MG63 (cell line): ENCODE measurements at places on chromosomes 1 and 21.

DNA sequence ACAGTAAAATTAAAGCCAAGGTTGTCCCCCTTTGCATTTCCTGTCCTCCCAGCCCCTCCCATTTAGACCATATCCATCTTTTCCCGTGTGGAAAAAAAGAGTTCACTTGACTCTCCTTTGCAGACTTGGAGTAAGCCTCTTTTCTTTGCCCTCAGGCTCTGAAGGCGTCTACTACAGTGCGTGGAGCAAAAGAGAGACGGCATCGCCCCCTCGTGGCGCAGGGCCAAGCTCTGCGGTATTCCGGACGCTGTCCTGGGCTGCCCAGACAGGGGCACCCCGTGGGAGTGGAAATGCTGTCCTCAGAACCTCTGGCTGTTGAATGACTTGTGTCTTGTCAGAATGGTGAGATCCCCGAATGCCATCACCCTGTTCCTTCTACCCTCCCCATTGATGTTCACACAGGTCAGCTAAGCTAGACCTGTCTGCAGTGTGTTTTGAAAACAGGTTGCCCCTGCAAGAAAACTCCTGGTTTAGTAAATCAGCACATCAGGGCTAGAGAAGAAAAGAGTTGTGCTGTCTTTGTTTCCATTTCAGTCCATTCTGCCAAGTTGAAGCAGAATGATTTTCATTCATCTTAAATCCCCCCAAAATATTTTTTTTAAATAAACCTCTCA is 12.3 kb upstream of the GJA8 start:
- peak; percentile 53 for DNase-seq

DNA sequence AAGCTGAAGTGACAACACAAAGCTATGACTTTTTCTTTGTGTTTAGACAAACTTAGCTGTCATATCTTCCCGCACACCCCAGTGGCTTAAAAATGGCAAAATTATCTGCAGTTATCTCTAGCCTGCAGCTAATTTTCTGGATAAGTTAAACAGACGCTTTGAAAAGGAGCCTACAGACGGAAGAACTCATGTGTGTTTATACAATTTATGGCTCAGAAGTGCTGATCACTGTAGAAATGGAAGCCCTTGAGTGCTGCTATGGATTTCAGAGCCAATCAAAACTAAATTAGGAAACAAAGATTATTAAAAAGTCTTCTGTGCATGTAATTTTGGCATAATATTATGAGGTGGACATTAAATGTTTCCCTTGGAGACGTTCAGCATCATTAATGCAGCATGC is 11.6 kb downstream of the NTNG1 start:
- DNase-seq: no peak

- DNase-seq: no peak
Measured at GRCh38 chr1:16162163-16162822, 6.4 kb upstream of the EPHA2 start.

DNA sequence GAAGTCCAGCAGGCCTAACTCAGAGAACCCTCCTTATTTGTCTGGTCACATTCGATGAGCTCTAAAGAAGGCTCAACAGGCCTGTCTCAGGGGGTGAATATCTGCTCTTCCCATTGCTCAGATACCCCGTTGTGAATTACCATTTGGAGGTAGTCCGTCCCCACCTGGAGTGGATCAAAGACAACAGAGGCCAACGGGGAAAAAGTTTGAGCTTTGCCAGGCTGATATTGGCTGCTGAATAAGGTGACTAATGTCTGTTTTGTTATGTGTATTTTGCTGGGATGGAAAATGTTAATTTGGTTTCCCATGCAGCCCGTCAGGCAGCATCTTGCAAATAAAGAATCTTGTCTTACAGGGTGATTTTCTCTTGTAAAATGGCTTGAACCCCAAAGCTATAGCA is 69.2 kb upstream of the EPS8L3 start:
- DNase-seq: no peak

GRCh38 chr21:45227735-45228134 is 60.0 kb downstream of the POFUT2 start:
- no peak for DNase-seq

- DNase-seq: no peak
Measured at GRCh38 chr1:91948501-91949355, 473 bp upstream of the BRDT start.

- no peak for DNase-seq
Measured at GRCh38 chr1:190616235-190616634, 138.6 kb upstream of the BRINP3 start.

DNA sequence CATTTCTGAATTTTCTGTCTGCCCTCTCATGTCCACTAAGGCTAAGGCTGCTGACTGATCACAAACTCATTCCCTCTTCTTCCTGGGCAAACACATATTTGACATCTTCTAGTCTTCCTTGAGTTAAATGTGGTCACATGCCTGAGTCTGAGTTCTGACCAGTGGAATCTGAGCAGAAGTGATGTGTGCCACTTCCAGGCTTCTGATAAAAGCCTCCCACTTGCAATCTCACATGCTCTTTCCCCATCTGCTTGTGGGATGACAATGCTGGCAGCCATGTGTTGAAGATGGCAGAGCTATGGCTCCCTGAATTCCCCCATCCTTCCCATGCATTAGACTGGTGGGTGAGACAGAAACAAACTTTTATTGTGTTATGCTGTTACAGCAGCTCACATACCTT is 149.9 kb upstream of the ZNF648 start:
- no peak for DNase-seq

DNA sequence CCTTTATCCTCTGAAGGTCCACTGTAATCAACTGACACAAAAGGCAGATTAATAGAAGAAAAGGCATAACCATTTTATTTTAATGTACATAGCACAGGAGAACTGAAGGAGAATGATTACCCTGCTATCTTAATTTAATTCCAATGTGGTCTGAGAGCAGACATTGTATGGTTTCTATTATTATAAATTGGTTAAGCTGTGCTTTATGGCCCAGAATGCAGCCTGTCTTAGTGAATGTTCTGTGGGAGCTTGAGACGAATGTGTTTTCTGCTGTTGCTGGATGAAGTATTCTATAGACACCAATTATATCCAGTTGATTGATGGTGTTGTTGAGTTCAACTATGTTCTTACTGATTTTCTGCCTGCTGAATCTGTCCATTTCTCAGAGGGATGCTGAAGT is 25.0 kb upstream of the SLC2A1 start:
- no peak for DNase-seq

- peak; percentile 43 for DNase-seq
Measured at GRCh38 chr1:110084227-110085078, 14.0 kb upstream of the ALX3 start.

GRCh38 chr1:7478142-7478790 is 292.8 kb upstream of the VAMP3 start:
- no peak for DNase-seq

DNA sequence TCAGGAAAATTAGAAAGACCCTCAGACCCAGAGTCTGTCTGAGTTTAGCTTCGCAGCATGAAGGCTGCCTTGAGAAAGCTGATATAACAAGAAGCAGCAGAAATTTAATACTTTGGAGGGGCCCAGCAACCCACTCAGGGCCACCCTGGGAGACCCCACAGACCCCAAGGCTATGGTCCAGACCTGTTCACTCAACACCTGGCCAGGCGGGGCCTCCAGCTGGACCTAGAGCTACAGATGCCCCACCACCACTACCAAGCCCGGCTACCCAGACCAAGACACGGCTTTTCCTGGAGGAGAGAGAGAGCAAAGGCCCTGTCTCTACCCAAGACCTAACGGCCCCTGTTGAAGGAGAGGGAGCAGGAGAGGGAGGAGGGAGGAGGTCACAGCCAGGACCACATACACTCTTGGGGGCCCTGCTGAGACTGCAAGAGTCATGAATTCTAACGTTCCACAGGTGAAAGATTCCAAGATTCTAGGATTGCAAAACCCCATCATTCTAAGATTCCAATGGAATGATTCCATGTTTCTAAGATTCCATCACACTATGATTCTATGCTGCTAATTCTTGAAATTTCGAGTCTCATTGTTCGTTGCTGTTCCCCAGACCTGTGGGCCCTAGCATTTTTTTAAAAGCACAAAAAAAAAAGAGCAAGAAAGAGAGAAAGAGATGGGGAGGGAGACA is 53.2 kb downstream of the LACTBL1 start:
- DNase-seq: no peak

GRCh38 chr1:41098730-41099460 is 77.4 kb upstream of the SLFNL1 start:
- DNase-seq: no peak

- no peak for DNase-seq
Measured at GRCh38 chr1:219090607-219091006, 83.1 kb upstream of the LYPLAL1 start.

- DNase-seq: no peak
Measured at GRCh38 chr1:154635171-154635570, 27.2 kb upstream of the ADAR start.

GRCh38 chr1:214496126-214496525 is 55.3 kb downstream of the PTPN14 start:
- DNase-seq: peak; percentile 37

GRCh38 chr1:44698138-44698537 is 23.6 kb downstream of the ARMH1 start:
- no peak for DNase-seq

DNA sequence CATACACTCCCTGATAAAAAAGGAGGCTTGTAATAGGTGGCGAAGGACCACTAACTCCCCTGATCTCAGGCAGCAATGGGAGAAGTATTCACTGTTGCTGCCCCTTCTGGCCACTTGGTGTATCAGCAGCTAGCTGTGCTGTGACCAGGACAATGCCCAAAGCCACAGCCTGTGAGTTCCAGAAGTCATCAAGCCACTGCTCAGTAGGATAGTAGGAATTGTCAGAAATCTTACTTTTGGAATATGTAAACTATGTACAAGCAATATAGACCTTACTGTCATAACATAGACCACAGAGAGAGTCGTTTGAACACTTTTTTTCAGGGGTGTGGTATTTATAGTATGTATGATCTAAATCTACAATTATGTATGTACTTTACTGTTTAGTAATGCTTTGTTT is 248.3 kb upstream of the CAMK1G start:
- DNase-seq: no peak

DNA sequence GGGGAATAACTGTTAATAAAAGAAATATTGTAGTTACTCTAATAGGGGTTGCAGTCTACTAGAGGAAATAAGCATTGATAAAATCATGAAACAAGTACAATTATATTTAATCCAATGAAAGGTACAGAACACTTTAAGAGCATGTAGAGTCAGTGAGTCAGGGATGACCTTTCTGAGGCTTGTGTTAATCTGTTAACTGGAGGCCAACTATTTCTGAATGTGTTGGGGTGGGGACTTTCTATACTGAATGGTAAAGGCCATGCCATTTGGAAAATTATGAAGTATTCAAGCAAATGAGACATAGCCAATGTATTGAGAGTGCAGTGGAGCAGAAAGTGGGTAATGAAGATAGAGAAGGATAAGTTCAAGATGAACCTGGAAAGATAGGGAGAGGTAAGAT is 646.2 kb downstream of the ADGRL2 start:
- DNase-seq: no peak

- DNase-seq: peak; percentile 84
Measured at GRCh38 chr1:40948741-40949443, 30.6 kb upstream of the CTPS1 start.

DNA sequence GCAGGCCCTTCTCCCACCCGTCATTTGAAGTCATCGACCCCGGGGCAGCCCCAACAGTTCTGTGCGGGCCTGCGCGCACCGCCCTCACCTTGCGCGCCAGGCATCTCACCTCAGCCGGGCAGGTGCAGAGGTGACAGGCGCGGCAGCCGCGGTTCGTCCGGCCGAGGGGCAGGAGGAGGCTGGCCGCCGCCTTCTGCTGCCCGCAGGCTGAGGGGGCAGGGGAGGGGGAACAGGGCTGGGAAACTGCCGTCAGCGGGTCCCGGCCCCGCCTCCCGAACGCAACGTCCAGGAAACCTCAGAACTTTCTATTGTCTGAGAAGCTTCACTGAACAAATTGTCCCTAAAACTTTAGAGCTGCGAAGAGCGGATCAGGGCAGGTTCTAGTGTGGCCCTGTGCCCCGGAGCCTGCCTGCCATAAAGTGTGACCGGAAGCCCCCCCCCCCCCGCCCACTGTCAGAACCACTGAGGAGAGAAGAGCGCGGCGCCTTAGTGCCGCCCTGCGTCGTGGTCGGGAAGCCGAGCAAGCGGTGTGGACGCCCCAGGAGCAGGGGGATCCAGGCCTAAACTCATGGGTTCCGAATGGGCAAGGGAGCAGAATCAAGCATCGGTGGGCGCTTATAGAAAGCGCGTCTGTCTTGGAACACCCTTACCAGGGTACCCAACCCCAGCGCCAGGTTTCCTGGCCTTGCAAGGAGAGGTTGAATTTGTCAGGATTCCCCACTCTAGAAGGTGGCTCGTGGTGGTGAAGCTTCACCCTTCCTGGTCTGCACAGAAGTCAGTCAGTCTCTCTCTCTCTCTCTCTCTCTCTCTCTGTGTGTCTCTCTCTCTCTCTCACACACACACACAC is 13.3 kb upstream of the TBX15 start:
- no peak for DNase-seq

- no peak for DNase-seq
Measured at GRCh38 chr1:26081267-26082019, 14.0 kb upstream of the TRIM63 start.

GRCh38 chr21:17250778-17251241 is 262.0 kb upstream of the CXADR start:
- DNase-seq: peak; percentile 51

- peak; percentile 63 for DNase-seq
Measured at GRCh38 chr1:47725992-47726855, 271.0 kb downstream of the TRABD2B start.

GRCh38 chr21:45943630-45944540 is 37.7 kb upstream of the COL6A1 start:
- no peak for DNase-seq

GRCh38 chr21:41682719-41683179 is 84.1 kb downstream of the RIPK4 start:
- no peak for DNase-seq

- peak; percentile 93 for DNase-seq
Measured at GRCh38 chr1:112707221-112708001, 484 bp upstream of the RHOC start.

GRCh38 chr21:40841524-40842196 is 5.3 kb downstream of the DSCAM start:
- peak; percentile 25 for DNase-seq

DNA sequence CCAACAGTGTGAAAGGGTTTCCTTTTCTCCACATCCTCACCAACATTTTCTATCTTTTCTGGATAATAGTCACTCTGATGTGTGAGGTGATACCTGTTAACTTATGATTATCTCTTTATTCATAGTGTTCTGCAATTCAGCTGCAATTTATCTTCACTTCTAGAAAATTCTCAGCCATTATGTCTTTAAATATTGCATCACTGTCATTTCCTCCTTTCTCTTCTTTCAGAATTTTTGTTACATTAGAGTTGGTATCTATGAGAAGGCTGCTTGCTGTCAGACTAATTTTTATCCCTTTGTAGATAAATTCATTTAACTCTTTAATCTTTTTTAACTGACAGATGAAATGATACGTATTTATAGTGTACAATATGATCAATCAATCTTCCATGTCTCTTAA is 30.5 kb upstream of the ATF3 start:
- DNase-seq: no peak

GRCh38 chr1:6197746-6198427 is 1.5 kb downstream of the RPL22 start:
- no peak for DNase-seq

- DNase-seq: no peak
Measured at GRCh38 chr1:3033790-3034090, 12.5 kb downstream of the ACTRT2 start.

GRCh38 chr1:207891148-207891547 is 19.8 kb downstream of the CD34 start:
- no peak for DNase-seq

- DNase-seq: no peak
Measured at GRCh38 chr1:41919131-41919530, 409 bp upstream of the HIVEP3 start.

GRCh38 chr1:61659061-61659460 is 65.9 kb downstream of the TM2D1 start:
- no peak for DNase-seq
